GDM1 (cell line): ENCODE measurements at places on chromosomes 3 and 15.
A peak's percentile ranks its signal among the peaks of the same experiment; 100 is the strongest.

DNA sequence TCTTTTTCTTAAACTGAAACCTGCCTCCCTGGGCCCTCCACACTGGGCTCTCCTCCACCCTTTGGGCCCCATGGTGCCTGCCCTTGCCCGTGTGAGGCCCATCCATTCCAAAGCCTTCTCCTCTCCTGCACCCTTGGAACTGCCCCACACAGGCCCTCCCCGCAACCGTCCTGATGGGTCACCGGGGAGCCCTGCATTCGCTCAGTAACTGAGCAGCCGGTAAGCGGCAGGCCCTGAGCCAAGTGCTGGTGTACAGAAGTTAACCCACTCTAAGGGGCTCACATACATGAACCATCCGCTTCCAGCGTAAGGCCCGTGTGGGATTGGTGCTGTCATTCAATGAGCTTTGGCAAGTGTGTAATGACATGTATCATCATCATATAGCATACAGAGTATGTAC lies 5.4 kb upstream of the LRRC15 start:
- no peak for DNase-seq

DNA sequence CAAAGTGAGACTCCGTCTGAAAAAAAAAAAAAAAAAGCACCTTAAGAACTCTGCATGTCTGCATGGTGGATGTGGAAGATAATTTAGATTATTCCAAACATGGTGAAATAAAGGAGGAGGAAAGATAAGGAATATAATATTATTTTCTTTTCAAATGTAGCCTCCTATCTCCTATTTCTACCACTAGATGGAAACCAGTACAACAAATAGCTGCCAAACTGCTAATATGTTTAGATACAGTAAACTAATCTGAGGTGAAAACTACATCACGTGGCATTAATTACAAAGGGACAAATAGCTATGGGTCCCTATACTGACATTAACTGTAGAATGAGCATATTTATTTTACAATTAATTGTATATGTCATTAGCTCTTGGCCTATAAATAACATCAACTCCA lies 197.8 kb downstream of the TBC1D5 start:
- DNase-seq, result no peak

- no peak for DNase-seq
Observed at GRCh38 chr15:35290301-35290721, 205.2 kb upstream of the NANOGP8 start.

GRCh38 chr3:178629430-178630178 lies 93.4 kb downstream of the KCNMB2 start:
- no peak for DNase-seq

GRCh38 chr3:37223141-37223558 lies 48.8 kb upstream of the LRRFIP2 start:
- DNase-seq, result no peak

GRCh38 chr3:129343643-129344360 lies 65.1 kb downstream of the HMCES start:
- no peak for DNase-seq

DNA sequence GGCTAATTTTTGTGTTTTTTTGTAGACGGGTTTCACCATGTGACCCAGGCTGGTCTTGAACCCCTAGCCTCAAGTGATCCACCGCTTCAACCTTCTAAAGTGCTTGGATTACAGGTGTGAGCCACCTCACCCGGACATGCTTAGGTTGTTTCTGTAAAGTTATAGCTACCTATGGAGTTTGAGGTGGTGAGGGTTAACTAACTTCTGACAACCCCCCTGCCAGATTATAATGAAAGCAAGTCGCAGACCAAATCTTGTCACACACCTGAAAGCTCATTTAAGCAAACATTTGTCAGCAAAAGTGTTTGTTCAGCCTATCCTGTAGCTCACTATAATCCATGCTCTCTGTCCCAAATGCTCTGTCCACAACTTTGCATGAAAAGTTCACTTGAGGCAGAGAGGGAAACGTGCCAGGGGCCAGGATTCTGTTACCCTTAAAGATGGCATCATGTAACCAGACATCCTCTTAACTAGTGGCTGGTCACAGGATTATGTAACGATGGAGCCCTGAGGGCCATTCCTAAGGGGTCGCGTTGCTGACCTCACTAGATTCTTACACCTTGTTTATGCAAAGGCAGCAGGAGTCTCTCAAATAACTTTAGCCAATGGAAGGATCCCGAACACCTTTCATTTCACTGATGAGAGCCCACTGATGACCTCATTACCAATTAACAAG lies 24.1 kb upstream of the SENP5 start:
- no peak for DNase-seq

- no peak for DNase-seq
Observed at GRCh38 chr15:35768949-35769348, 223.0 kb upstream of the DPH6 start.

DNA sequence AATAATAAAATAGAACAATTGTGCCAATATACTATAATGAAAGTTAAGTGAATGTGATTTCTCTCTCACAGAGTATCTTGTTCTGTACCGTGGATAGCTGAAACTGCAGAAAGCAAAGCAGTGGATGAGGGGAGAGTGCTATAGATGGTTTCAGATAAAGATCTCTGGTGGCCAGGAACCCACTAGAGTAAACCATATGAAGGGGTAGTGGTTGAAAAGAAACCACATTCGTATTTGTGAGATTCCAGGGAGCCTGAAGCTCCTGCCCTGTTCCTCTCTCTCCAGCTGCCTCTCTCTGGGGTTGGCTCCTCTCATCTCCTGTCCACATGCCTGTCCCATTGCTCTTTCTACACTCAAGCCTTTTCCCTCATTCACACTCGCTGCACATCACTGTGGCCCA lies 8.9 kb downstream of the ABHD17C start:
- DNase-seq, result no peak

DNA sequence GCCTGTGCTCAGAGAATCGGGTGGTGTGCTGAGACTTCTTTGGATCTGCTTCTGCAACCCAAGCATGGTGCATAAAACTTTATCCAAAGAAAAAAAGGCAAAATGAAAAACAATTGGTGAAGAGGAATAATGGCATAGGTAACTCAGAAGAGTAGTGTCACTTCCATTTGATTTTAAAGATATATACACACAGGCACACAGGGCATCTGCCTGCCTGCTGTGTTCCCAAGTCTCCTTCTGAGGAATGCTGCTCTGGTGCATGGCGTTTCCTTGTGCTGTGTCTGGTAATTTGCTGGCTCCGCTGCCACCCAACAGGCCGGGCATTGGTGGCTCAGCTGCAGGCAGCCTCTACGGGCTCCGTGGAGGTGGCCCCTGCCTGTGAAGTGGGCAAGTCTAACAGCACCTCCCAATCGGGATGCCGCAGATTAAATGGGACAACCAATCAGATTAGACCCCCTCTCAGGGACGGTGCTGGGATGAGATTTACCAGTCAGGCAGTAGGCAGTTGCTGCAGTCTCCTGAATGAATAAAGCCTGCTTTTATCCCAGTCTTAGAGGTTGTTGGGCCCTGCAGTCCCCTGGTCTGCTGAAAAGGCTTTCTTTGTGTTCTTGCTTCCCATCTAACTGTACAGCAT lies 253.7 kb upstream of the RASGRP1 start:
- no peak for DNase-seq

GRCh38 chr3:196568246-196569002 lies at the start of the genes FBXO45 and WDR53:
TSS of gene FBXO45 (plus strand) at chr3:196568660. CDS start at chr3:196568985, 325 bp downstream.
TSS of gene WDR53 (minus strand) at chr3:196568554. CDS start at chr3:196561475, 7,079 bp downstream.
- DNase-seq, result peak; percentile 95

DNA sequence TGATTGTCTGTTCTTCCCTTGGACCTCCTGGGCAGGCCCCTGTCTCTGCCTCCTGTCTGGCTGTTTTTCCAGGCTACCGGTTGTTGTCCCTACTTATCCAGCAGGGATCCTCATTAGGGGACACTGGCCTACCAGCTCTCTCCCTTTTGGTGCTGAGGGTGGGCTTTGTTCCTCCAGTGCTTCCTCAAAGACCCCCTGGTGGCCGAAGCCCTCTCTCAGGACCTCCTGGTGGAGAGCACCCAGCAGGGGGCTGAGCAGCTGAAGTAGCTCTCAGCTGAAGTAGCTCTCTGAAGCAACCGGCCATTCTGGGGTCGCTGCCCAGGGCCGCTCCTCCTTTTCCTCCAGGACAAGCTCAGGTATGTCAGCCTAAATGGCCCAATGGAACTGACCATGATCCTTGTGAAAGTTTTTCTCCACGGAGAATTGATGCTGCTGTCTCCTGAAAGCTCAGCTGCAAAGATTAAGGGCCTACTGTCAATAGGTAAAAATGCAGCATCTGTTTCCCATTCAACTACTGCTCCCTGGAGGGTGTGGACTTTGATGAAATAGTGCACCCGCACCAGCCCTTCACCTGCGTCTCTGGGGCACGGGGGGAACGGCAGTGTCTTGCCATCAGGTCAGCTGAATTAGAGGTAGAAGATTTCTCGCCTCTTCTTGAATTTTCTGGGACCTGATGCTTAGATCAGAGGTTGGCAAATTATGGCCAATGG lies 27.6 kb downstream of the ARNT2 start:
- no peak for DNase-seq

DNA sequence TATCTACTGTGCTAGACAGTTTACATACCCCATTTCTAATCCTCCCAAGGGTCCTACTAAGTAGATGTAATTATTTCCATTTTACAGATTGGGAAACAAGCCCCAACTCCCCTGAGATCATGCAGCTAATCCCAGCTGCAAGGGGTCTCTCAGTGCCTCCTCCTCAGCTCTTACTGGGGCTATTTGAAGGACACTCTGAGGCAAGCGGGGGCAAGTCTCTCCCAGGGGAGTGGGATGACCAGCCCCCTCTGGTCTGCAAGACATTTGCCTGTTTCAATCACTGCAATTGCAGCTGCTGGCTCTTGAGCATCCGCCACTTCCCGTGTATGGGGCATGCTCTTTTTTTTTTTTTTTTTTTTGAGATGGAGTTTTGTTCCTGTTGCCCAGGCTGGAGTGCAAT lies 11.4 kb downstream of the LAMP3 start:
- DNase-seq, result no peak

- no peak for DNase-seq
Observed at GRCh38 chr3:158127250-158128219, 17.6 kb downstream of the RSRC1 start.

- DNase-seq, result no peak
Observed at GRCh38 chr15:25134546-25134945, 179.8 kb downstream of the SNRPN start.

DNA sequence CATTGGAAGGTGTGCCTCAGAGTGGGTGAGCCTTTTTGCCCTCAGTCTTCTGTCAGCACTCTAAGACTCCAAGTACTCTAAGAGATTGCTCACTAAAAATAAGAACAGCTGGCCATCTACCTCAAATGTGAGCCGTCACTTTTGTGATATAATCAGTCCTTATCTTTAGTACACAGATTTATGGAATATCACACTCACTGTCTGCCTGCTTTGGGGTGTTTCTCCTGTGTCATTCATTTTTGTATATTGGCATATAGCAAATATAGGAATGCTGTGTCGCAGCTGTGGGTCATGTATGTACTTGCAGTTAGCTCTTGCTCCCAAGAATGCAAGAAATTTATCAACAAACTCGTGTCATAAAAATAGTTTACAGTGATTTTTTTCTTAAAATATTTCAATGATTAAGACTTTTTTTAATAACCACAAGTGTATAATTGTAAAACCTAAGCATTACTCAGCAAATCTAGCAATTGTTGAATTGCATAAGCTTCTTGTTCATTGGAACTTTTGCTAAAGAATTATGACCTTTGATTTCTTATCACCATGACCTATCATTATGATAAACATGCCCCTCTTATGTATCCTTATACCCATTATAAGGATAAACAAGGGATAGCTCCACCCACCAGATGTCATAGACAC lies 18.8 kb downstream of the SETD5 start:
- no peak for DNase-seq

DNA sequence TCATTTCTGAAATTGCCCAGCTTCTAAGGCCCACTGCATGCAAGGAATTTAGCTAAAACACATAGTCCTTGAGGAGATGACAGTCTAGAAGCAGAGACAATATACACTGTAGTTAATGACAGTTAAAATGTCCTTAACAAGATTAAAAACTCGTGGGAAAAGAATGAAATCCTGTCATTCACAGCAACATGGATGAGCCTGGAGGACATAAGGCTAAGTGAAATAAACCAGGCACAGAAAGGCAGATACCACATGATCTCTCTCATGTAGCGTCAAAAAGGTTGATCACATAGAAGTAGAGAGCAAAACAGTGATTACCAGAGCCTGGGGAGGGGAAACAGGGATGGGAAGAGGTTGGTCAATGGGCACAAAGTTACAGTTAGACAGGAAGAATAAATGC lies 36.3 kb upstream of the GOLGA8J start:
- DNase-seq, result no peak
